ENCODE measurements at places on chromosomes 6 and 20.

DNA sequence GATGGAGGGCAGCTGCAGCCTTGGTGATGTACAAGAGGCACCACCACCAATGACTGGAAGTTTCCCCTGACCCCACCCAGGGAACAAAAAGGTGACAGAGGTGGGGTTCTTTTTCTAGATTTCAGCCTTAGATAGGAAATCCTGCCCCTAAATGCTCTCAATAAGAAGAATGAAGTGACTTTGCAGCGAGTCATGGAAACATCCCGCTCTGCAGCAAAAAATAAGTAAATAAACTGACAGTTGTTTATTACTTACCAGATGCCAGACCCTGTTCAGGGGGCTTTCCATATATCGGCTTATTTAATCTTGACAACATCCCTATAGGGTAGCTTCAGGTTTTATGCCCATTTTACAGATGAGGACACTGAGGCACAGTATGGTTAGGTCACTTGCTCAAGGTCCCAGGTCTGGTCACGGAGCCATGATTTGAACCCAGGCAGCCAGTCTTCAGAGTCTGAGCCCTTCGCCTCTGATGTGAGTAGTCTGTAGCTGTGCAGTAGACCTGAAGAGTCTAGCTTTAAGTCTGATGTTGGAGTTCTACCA, 19.2 kb downstream of the C6orf89 start:
- DNase-seq: no peak

DNA sequence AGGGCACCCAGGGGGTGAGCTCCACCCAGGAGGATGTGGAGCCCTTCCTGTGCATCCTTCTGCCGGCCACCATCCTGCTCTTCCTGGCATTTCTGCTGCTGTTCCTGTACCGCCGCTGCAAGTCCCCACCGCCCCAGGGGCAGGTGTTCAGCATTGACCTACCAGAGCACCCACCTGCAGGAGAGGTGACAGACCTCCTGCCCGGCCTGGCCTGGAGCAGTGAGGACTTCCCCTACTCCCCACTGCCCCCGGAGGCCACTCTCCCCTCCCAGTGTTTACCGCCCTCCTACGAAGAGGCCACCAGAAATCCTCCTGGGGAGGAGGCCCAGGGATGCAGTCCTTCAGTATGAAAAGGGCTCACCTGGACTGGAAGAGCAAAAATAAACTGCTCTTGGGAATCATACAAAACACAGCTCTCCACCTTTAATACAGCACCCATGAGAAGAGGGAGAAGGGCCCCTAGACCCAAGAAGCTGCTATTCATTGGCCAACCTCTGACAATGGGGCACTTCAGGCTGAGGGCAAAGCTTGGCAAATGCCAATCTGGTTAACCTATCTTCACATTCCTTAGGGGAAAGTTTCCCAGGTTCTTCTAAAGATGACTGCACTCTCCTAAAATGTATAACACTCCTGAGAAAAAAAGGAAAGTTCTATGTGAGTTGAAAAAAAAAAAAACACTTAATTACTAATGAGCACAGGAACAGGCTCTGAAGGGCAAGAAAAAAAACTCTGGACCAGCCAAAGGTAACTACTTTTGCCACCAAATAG, 5.0 kb downstream of the SMIM28 start:
- no peak for DNase-seq

DNA sequence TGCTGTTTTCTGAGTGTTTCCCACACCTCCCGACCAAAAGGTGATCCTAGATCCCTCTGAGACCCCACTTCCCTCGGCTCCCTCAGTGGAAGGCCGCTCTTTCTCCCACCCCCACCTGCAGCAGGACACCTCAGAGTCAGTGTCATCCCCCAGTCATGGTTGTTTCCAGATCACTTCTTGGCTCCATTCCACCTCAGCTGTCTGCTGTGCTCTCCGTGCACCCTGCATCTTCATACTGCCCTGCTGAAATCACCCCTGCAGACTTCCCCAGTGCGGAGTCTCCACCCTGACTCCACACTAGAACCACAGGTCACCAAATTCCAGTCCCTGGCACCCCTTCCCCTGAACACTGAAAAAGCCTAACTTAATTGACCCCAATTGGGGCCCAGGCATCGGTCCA, 255.1 kb upstream of the CDYL start:
- no peak for DNase-seq

DNA sequence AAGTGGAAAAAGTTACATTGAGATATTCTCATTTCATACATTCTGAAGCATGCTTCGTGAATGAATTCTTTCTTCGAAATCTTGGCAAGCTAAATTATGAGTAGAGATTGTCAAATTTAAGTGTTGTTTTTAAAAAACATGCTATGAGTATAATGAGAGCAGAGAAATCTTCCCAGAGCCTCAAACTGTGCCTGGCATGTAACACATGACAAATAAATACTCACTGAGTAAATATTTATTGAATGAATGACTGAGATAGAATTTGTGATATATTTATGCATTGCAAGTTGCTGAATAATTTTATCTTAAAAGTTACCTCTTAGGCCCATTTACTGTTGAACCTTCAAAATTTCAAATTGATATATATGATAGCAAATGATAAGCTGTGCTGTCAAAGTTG, 24.7 kb upstream of the CD2AP start:
- no peak for DNase-seq

GRCh38 chr20:49283703-49284625, 6.1 kb upstream of the ZNFX1 start:
- DNase-seq: no peak

DNA sequence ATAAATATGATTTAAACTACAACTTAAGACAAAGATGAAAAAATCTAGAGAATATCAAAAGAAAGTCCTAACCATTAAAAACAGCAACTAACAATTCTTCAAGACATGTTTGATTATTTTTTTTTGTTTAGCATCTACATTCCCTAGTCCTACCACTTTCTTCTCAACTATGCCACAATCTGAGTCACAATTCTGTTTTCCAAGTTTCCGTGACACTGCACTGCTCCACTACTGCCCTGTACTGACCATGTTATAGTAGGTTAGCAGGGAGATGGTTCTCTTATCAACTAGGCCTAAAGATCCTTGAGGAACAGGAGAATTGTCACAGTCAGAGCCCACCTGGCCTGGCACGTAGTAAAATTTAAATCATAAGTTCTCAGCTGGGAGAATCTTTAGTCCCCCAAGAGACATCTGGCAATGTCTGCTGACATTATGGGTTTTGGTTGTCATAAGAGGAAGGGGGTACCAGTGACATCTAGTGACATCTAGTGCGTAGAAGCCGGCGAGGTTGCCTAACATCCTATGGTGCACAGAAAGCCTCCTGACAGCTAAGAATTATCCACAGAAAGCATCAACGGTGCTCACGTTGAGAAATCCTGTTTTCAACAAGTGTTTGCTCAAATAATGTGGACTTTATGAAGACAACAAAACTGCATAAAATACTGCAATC, 100.5 kb downstream of the PDE10A start:
- DNase-seq: no peak

- DNase-seq: no peak
Observed at GRCh38 chr20:11130554-11131166, 456.9 kb upstream of the JAG1 start.

- no peak for DNase-seq
Observed at GRCh38 chr20:57620999-57621398, 773 bp upstream of the ZBP1 start.

- DNase-seq: no peak
Observed at GRCh38 chr6:135274561-135275293, 93.6 kb downstream of the MYB start.
